ENCODE measurements at places on chromosomes 3 and 15. TPM values are rescaled to one million over a fixed set of nuclear protein-coding genes. Genes with fewer than 3 reads are reported as not detected.

GRCh38 chr3:157376603-157377300, 59.9 kb upstream of the PTX3 start:
- DNase-seq = no peak

DNA sequence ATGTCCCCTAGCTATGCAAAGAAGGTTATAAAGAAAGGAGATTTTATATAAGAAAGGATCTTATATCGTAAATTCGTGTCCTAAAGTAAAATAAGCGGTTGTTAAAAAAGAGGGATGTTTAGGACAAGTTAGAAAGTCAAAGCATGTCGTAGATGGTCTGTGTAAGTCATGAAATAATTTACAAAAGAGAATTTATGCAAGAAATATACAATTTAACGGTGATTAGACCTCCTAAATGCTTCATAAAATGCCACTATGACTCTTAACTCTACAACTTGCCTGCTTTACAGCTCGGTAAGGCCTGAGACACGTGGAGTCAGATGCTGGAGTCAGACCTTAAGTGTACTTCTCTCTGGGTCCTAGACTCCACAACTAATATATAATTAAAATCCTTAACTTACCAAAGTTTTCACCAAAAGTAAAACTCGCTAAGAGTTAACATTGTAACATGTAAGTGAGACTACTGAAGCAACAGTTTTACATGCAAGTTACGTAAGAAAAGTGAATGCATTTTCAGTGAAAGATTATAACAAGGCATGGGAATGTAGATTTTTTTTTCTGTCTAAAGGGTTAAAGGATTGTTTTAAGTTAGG, 13.3 kb upstream of the SRPRB start:
- no peak for DNase-seq

- DNase-seq = no peak
Observed at GRCh38 chr15:83283138-83283812, 1.2 kb downstream of the BNC1 start.

DNA sequence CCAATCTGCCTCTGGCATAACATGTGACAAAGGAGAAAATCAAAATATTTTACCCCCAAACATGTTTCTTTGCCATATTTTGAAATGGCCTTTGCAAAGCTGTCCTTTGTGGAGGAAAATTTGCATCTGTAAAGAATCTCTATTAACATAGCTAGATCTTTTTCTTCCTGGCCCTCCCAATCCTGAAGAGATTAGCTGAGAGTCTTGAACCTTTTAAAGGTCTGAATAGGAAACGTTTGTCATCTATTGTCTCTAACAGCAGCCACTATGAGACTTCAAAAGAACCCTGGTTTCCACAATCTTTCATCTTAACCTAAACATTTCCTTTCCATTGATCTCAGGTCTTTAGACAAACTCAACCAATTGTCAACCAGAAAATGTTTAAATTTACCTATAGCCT, 520.9 kb upstream of the TGFBR2 start:
- DNase-seq = no peak

The GABRR3 gene
- not detected for total RNA-seq

The MESP2 gene
- 0.45 TPM for total RNA-seq

The LMAN1L gene
- not detected for total RNA-seq

The IREB2 gene
- total RNA-seq = 59.9 TPM
